PC-3 (cell line): ENCODE measurements at places on chromosomes 2 and 18. TPM values are rescaled to one million over a fixed set of nuclear protein-coding genes. Genes with fewer than 3 reads are reported as not detected.

DNA sequence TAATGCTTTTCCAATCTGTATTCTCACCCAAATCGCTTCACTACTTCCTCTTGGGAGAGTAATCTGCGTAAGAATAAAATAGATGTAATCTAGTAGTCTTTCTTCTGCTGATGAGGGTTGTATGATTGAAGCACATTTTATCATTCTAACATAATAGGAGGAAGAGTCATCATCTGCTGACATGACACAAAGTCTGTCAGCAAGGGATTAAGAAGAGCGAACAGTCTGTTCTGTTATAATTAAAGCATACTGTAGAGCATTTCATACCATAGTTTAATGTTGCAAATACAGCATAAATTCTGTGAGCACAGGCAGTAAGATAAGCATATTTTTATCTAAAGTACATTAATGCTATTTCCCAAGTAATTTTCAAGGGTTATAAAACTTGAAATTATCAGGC is 10.4 kb downstream of the SLC25A52 start:
- no peak for DNase-seq
- H3K27ac ChIP-seq: no peak overlapping the region
- H3K27me3 ChIP-seq: no peaks in the 10 kb centered on the region
- no peaks in the 10 kb centered on the region for H3K4me1 ChIP-seq
- no peaks in the 10 kb centered on the region for H3K36me3 ChIP-seq

GRCh38 chr2:155830817-155831579 is 501.5 kb downstream of the NR4A2 start:
- no peaks in the 10 kb centered on the region for H3K27me3 ChIP-seq
- no peak overlapping the region for H3K4me3 ChIP-seq
- H3K27ac ChIP-seq: no peak overlapping the region
- H3K36me3 ChIP-seq: no peaks in the 10 kb centered on the region
- no peak for DNase-seq

- H3K27ac ChIP-seq: no peak overlapping the region
- no peak overlapping the region for H3K4me3 ChIP-seq
- peaks cover 43% of the 10 kb centered on the region for H3K36me3 ChIP-seq
- no peaks in the 10 kb centered on the region for H3K27me3 ChIP-seq
These were observed 43.3 kb downstream of the PLEKHB2 start for GRCh38 chr2:131148426-131148825.

- no peaks in the 10 kb centered on the region for H3K27me3 ChIP-seq
- no peaks in the 10 kb centered on the region for H3K4me1 ChIP-seq
- no peak overlapping the region for H3K4me3 ChIP-seq
- DNase-seq: no peak
These were observed 89.1 kb downstream of the CAMKMT start for GRCh38 chr2:44450806-44451205.

- no peak overlapping the region for H3K27ac ChIP-seq
- H3K4me3 ChIP-seq: no peak overlapping the region
- DNase-seq: no peak
These were observed 33.3 kb downstream of the RPIA start for GRCh38 chr2:88724643-88725332.

- H3K4me3 ChIP-seq: no peak overlapping the region
- no peak for DNase-seq
- H3K27ac ChIP-seq: no peak overlapping the region
- peaks cover 35% of the 10 kb centered on the region for H3K4me1 ChIP-seq
- H3K36me3 ChIP-seq: peaks cover 9% of the 10 kb centered on the region; the same call in 1 of the 2 replicates
These were observed 6.2 kb downstream of the TTL start for GRCh38 chr2:112488201-112488600.

DNA sequence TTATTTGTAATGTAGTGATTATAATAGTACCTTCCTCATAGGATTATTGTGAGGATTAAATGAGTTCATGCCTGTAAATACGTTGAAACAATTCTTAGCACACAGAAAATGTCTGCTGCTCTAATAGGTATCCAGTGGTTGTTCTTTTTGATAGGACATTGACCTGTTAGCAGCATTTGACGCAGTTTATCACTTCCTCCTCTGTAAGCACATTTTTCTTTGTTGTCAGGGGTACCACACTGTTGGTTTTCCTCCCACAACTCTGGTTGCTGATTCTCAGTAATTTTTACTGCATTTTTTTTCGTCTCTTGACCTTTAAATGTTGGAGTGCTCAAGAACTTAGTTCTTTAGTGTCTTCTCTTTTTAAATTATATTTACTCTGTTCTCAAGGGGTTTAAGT is 15.4 kb downstream of the PPM1B start:
- no peak for DNase-seq
- no peaks in the 10 kb centered on the region for H3K36me3 ChIP-seq
- H3K4me3 ChIP-seq: no peak overlapping the region
- H3K27ac ChIP-seq: no peak overlapping the region
- no peaks in the 10 kb centered on the region for H3K27me3 ChIP-seq

Gene MC2R
- total RNA-seq: not detected in 2 replicates

Gene PAPOLG
- 7.1 and 8.8 TPM in 2 replicates for total RNA-seq

Gene CYBRD1
- 0.87 and 1.7 TPM in 2 replicates for total RNA-seq
